ENCODE measurements at places on chromosomes 13 and 19. TPM values are rescaled to one million over a fixed set of nuclear protein-coding genes. Genes with fewer than 3 reads are reported as not detected.

CLDN10 gene
- not detected for total RNA-seq

DNA sequence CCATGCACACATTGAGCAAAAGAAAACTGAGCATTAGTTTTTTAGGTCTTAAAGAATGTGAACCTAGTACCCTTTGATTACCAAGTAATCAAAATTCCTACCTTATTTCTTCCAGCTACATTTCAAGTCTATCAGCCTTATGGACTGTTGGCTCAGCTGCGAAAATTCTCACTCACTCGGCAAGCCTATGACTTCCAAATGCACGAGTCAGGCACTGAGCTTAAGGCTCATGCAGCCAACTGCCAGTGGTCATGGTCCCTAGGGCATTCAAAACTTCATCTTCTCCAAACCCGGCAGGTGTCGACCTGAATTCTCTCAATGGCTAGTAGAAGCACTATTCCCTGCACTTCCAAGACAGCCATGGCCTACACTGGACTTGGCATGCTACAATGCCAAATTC lies 41.2 kb downstream of the RUBCNL start:
- no peak for DNase-seq
- no peak overlapping the region for H3K27ac ChIP-seq
- peaks cover 5% of the 10 kb centered on the region for H3K36me3 ChIP-seq

DNA sequence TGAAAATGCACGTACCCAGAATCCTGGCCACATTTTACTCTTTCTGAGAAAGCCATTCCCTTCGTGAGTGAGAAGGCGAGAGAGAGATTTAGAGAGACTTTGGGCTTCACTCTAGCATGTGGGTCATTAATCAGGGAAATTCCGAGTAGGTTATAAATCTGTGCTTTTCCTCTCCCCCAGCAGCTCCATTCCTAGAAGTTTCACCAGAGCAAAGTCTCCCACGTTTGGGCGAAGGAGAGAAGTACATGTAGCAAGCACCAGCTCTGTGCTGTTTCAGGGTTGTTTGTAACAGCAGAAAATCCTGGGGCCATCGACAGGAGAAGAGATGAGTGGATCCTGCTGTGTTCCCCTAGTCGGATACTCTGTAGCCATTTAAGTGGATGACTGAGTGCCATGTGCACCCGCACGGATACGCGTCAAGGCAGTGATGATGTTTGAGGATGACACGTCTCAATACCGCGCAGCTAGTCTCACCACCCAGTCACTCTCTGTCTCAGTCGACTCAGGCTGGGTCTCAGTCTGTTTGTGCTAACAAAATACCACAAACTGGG lies 131.8 kb upstream of the PEG3 start:
- no peak overlapping the region for H3K27ac ChIP-seq
- no peak for DNase-seq
- H3K4me1 ChIP-seq: no peaks in the 10 kb centered on the region
- no peaks in the 10 kb centered on the region for H3K36me3 ChIP-seq

DNA sequence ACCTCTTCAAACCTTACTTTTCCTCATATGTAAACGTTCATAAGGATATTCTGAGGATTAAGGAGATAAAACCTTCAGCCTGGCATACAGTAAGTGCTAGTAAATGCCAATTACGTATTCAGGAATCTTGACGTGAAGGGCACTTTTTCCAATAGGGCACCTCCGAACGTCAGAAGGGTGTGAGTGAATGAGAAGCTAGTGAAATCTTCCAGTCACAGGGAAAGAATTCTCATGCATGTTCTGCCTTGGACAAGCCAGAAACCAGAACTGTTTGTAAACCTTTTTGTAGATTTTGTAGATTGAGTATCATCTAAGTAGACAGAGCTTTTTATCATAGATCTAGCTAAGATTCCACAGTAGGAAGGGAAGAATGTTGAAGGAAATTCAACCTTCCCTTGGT lies 16.5 kb downstream of the DGKH start:
- peaks cover 18% of the 10 kb centered on the region for H3K4me1 ChIP-seq
- no peak for DNase-seq
- peaks cover 17% of the 10 kb centered on the region for H3K36me3 ChIP-seq
- no peak overlapping the region for H3K4me3 ChIP-seq
- no peak overlapping the region for H3K27ac ChIP-seq

GRCh38 chr13:89628567-89628966 lies 1718.9 kb upstream of the MIR17HG start:
- no peaks in the 10 kb centered on the region for H3K4me1 ChIP-seq
- DNase-seq: no peak
- H3K27ac ChIP-seq: no peak overlapping the region
- no peak overlapping the region for H3K4me3 ChIP-seq

- H3K4me1 ChIP-seq: peaks cover 43% of the 10 kb centered on the region
- no peaks in the 10 kb centered on the region for H3K27me3 ChIP-seq
- peak overlapping the region; percentile 68 for H3K27ac ChIP-seq
- no peak overlapping the region for H3K4me3 ChIP-seq
These were observed 23.0 kb downstream of the IER2 start for GRCh38 chr19:13173139-13173737.

- H3K4me3 ChIP-seq: no peak overlapping the region
- no peak for DNase-seq
- peaks cover 2% of the 10 kb centered on the region for H3K36me3 ChIP-seq
These were observed 285.1 kb downstream of the SPRY2 start for GRCh38 chr13:80055847-80056246.

GRCh38 chr19:35059006-35059798 lies 17.7 kb downstream of the HPN start:
- H3K27ac ChIP-seq: no peak overlapping the region
- DNase-seq: no peak
- no peak overlapping the region for H3K4me3 ChIP-seq

DNA sequence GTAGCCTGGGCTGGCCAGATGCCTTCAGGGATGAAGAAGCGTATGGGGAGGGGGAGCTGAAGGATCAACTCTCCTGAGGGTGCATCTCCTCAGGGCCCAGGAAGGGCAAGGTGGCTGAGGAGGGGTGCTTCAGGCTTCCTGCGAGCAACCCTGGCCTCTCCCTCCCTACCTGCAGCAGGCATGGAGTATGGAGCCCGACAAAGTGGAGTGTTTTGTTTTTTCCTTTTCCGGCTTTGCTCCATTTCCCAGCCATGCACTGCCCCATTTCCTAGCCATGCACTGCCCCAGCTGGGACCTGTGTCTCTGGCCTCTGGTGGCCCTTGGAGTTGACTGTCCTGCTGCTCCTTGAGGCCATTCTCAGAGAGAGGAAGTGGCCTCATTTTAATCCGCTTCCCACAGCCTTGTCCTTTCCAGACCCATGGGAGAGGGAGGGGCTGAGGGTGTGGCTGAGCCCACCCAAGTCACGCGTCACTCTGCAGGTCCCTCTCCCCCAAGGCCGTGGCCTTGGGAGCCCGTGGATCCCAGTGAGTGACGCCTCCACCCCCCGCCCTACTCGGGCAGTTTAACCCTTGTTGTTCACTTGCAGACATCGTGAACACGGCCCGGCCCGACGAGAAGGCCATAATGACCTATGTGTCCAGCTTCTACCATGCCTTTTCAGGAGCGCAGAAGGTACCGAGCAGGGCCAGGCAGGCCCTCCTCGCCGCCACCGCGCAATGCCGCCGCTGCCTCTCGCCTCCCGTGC lies 34.4 kb downstream of the CAPN12 start:
- no peak overlapping the region for H3K4me3 ChIP-seq
- no peak for DNase-seq
- H3K36me3 ChIP-seq: peaks cover 54% of the 10 kb centered on the region
- peaks cover 65% of the 10 kb centered on the region for H3K4me1 ChIP-seq
- H3K27ac ChIP-seq: peak overlapping the region; percentile 86
- no peaks in the 10 kb centered on the region for H3K27me3 ChIP-seq

GRCh38 chr13:20053016-20053415 lies 94.5 kb downstream of the ZMYM2 start:
- peaks cover 3% of the 10 kb centered on the region for H3K4me1 ChIP-seq
- no peak for DNase-seq

DNA sequence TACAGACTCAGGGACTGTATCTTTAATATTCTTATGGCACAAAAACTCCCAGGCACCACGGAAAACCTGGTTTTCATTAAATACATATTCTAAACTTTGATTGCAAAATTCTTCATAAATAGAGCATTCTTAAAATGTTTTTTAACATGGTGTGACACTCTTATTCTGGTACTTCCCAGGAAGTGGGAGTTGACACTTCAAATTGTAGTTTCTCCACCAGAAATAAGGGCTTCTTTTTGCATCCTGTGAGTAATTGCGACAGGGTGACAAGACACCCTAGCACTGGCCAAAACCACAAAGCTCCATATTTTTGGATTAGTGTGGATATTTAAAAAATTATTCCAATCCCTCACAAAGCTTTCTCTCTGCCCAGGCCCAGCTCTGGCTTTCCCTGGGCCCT lies 43.6 kb upstream of the MTIF3 start:
- H3K27ac ChIP-seq: no peak overlapping the region
- peaks cover 1% of the 10 kb centered on the region for H3K27me3 ChIP-seq
- H3K4me1 ChIP-seq: no peaks in the 10 kb centered on the region
- DNase-seq: no peak

All from chondrocyte (in vitro differentiated cells).